Head of caudate nucleus (tissue), 42 donors: ENCODE measurements at places on chromosomes 11 and 22.

- no peak for DNase-seq
These were observed 67.7 kb downstream of the PHF21B start for GRCh38 chr22:44942056-44942455.

- DNase-seq, result no peak
These were observed 80.0 kb downstream of the TP53I11 start for GRCh38 chr11:44870615-44871176.

GRCh38 chr11:117528097-117528721 lies 200.6 kb downstream of the CEP164 start:
- DNase-seq, result no peak

GRCh38 chr11:102615077-102615893 lies 9.8 kb downstream of the MMP20 start:
- DNase-seq, result no peak

GRCh38 chr11:106043540-106043939 lies 21.5 kb upstream of the MSANTD4 start:
- DNase-seq, result no peak
